ENCODE measurements at places on chromosomes 5 and 9.
A peak's percentile ranks its signal among the peaks of the same experiment; 100 is the strongest.

DNA sequence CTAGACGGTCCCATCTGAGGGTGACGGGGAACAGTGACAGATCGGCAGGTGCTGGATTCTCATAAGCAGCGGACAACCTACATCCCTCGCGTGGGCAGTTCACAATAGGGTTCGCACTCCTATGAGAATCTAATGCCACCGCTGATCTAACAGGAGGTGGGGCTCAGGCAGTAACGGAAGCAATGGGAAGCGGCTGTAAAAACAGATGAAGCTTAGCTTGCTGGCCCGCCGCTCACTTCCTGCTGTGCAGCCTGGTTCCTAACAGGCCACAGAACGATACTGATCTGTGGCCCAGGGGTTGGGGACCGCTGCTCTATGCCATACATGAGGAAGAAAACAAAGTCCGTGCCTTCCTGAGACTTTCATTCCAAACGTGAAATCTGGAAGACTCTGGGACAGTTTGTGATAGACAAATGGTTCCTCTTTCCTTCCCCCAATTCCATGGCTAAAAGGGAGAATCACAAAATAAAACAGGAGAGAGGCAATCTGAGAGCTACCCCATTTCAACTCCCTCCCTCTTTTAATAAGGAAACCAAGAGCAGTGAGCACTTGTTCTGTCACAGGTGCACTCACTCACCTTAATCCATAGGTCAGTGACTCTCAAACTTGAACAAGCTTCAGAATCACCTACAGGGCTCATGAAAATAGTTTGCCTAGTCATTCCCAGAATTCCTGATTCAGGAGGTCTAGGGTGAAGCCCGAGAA is 12.1 kb downstream of the PDCL start:
- DNase-seq, result no peak

DNA sequence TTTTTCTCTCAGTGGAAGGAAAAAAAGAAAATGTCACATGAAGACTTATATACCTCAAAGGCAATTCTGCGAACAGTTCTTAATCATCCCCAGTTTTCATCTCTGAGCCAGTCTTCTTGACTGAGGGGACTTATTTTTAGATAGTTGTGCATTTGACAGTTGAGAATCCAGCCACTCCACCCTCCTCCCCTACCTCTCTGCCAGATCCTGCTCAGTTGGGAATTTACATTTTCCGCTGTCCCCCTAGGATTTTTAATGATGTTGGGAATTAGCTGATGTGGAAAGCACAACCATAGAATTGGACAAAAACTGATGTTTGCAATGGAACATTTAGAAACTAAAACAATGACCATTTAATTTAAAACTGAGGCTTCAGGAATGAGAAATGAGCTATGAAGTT is 194.3 kb upstream of the PIK3R1 start:
- no peak for DNase-seq

DNA sequence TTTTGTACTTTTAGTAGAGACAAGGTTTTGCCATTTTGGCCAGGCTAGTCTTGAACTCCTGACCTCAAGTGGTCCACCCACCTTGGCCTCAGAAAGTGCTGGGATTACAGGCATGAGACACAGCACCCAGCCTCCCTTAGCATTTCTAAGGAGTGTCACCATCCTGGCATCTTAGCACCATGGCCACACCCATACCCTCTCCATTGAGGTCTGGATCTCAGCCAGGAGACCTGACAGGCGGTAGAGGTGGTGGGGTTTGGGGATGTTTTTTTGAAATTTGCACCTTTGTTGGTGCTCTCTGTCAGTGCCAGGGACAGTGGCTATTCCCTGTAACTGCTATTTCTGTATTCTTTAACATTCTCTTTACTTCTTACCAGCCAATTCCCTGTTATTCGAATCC is 72.5 kb downstream of the TRIM36 start:
- no peak for DNase-seq

DNA sequence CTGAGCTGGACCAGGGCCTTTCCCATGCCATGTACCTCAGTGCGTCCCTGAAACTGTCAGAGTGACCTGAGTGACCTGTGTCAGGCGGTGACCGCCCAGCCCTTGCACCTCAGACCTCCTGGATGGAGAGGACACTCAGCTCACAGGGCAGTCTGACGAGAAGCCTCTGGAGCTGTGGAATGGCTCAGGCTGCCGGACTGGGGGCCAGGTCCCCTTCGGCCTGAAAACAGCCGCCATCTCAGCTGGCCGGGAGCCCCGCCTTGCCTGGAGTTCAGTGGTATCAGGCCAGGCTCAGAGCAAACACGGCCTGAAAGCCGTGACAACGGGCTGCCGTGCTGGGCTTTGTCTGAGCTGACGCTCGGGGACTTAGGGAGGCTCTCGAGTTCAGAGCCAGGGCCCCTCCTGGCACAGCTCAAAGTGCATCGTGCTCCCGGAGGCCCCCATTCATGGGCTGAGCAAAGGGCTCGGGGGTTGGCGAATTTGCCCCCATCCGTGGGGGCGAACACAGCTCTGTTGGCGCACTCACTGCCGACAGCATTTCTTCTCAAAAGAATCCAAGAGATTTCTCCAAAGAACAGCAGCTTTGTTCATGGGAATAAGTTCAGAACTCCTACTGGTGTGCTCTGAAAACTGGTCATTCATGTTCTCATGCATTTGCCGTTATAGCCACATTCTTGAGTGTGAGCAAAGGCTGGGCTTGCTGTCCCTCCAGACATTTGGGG is 8.4 kb upstream of the SLC9A3 start:
- no peak for DNase-seq

- no peak for DNase-seq
Measured at GRCh38 chr9:92911511-92912475, 34.0 kb upstream of the ZNF484 start.

DNA sequence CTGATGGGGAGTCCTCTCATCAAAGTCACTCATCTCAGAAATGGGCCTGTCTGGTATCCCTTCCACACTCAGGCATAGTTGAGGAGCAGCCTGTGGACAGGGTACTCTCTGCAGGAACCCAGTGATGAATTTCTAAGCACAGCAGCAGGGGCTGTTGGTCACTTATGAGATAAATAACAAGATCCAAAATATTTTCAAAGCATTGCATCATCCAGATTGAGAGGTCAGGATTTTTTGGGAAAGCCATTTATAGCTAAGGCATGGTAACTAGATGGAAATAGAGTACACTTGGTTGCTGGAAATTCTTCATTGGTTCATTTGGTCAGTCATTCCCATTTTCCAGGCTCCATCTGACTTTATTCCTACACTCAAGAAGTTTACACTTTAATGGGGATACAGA is 246.8 kb upstream of the RAI14 start:
- no peak for DNase-seq

- DNase-seq, result no peak
Measured at GRCh38 chr5:81898403-81898802, 73.4 kb upstream of the ATG10 start.

DNA sequence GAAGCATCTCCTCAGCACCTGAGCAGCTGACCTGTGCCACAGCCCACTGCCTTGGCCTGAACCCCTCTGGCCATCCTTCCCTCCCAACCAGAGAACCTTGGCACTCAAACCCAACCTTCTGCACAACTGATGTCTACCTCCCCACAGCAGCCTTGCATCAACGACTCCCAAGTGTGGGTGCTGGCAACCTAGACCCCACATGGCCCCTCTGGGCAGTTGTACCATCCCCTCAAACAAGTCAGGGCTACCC is 10.3 kb downstream of the SEPTIN8 start:
- DNase-seq, result no peak

GRCh38 chr9:2723376-2724065 is 6.2 kb downstream of the KCNV2 start:
- DNase-seq, result no peak

DNA sequence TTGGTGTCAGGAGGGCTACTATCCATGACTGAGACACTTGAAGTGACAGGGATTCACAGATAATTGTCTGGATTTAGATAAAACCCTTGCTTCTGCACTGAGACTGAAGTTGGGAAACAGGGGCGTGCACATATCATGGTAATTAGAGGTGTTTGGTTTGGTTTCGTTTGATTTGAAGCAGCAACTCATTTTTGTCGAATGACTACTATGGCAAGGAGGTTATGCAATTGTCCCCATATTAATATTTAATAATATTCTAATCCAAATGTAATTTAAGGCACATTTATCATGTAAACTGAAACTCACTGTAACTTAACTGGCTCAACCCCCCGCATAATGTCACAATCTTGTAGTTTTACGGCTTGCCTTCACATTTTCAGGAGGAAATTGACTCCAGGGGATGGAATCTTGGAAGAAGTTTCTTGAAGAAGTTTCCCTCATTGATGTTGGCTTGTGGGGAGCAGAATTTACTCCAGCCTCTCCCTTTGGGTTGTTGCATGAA is 12.5 kb downstream of the ZNF366 start:
- DNase-seq, result no peak

GRCh38 chr9:68685770-68686169 is 19.3 kb upstream of the PIP5K1B start:
- no peak for DNase-seq

GRCh38 chr5:66232706-66233445 is 88.8 kb downstream of the SREK1 start:
- no peak for DNase-seq

DNA sequence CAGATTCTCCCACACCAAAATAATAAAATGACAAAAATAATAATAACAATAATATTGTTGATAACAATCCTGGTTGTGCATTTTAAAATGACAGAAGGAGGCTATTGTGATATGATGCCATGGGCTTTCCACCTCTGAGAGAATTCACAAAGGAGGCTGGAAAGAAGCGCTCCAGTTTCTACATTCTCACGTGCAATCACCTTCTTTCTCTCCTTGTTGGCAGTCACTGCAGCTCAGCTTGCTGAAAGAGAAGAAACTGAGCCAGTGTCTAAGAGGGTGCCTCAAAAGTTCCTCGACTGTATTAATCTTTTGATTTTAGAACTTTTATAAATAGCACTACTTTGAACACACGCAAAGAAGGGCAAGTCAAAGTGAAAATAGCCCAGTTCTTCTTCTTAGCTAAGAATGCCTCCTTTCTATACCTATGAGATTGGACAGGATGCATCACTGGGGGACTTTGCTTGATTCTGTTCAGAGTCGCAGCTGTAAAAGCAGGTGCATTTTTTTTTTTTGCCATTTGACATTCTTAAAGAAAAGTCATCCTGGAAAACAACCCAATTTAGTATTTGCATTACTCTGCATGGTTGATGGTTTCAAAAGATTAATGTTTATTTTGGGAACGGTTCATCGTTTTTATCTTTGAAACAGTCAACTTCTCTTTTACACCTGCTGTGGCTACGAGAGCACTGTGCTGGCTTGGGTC is 12.4 kb upstream of the SUB1 start:
- no peak for DNase-seq

DNA sequence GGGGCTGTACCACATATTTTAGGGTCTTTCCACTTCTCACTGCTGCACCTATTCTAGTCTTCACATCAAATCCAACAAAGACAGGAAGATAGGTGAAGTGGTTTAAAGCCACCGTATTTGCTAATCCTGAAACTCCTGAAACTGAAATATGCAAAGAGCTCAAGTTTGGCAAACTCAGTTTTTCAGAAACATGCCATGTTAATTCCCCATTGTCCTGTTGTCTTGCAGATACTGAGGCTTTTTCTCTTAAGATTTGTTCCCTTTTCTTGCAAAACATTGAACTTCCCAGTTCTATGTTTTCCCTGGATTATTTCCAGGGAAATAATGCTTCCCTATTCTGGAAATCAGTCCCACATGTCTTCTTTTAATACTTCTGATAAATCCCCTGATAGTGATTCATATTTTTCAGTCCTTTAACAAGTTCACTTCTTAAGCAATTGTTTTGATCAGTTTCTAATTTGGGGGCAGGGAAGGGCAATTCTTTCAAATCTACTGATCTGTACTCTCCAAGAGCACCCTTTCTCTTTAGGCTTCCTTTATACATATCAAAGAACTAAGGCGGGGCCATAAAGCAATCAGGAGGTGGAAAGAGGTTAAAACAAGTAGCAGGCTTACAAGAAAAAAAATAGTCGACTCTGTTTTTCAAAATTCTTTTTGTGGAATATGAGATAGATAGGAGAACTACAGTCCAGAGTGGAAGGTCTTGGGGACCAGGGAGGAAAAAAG is 648.5 kb downstream of the BNC2 start:
- no peak for DNase-seq

DNA sequence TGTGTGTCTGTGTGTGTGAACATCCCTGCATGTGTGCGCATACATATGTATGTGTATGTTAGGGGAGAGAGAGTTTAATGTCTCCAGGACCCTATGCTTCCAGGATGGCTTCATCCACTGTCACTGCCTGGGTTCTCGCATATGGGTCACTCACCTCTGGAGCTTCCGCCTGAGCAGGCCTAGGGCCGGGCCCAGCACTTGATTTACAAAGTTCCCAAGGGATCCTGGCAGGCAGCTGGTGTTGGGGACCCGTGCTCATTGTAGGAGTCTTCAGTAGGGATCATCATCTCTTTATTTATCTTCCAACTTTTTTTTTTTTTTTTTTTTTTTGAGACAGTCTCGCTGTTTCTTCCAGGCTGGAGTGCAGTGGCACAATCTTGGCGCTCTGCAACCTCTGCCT is 13.0 kb downstream of the TBC1D13 start:
- DNase-seq, result no peak

- peak; percentile 93 for DNase-seq
Measured at GRCh38 chr9:94166236-94166975, 82.1 kb downstream of the PTPDC1 start.

- DNase-seq, result no peak
Measured at GRCh38 chr5:127410959-127411358, 106.5 kb upstream of the PRRC1 start.

DNA sequence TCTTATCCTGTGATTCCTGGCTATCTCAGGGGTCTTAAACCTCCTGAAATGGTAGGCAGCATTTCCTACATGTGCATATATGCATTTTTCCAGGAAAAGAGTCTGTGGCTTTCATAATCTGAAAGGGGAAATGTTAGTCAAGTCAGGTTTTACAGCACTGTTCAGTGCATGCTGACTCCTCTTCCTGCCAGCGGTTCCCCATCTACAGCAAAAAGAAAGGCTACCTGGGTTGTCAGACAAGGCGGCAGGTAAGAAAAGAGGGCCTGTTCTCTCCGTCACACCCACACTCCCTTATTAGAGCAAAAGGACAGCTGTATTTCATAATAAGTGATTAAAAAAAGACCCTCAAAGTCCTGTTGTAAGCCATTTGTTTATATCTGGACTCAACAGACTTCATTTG is 4.3 kb upstream of the SPATA6L start:
- DNase-seq, result no peak

- DNase-seq, result no peak
Measured at GRCh38 chr9:89626741-89627265, 22.0 kb downstream of the GADD45G start.

DNA sequence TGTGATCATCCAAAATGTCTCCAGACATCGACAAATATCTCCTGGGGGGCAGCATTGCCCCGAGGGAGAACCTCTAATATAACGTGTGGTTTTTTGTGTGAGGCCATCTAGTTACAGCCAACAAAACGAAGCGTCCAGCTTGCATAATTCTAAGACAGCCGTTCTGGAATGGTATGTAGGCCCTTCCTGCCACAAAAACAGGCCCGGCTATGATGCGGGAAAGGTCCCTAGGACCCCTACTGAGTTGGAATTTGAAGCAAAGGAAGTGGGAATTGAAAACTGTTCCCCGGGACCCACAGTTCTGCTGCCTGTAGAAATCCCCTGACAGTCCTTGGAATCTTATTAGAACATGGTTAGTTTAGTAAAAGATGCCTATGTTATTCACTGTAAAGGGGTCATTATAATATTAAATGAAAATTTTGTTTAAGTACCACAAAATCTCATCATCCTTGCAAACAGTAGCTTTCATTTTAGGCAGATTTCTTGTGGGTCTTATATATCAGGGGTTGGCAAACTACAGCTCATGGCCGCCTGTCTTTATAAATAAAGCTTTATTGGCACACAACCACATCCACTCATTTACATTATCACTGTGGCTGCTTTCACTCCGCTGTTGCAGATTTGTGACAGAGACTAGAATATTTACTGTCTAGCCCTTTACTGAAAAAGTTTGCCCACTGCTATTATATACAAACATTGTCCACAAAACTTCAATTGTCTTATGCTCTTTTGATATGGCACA is 70.7 kb downstream of the MSX2 start:
- no peak for DNase-seq

Measured in NK-92 treated with Interleukin-12 subunit alpha and Interleukin-12 subunit beta, amount 100 ng/mL, for 24 hours (cell line).